EL (cell line): ENCODE measurements at places on chromosomes 1 and 21.

DNA sequence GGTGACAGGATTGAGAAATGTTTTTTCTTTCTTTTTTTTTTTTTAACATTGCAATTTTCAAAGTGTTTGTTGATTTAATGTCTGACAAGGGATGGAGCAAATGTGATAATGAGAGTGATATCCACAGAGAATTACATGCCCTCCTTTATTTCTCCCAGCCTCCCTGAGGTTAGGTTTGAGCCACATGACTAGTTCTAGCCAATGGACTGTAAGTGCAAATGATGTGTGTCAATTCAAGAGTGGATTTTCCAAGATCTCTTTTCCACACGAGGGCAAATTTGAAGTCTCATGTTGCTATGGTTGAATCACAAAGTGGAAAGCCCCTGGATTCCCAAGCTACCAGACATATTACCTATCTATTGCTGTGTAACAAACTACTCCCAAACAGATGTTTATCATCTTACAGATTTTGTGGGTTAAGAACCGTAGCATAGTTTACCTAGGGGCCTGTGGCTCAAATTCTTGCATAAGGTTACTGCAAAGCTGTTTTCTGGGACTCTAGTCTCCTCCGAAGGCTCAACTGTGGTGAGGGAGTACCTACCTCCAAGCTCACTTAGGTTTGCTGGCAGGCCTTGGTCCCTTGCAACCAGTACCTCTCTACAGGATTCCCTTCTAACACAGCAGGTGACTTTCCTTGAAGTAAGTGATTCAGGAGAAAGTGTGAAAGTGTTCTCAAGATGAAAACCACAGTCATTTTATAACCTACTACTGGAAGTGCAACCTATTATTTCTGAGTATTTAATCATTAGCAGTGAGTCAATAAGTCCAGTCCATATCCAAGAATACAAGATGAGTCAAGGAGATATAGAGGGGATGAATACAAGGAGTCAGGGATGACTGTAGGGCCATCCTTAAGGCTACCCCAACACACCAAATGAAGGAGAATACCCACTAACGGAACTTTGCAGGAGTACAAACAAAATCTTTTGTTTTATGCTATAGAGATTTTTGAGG is 533.6 kb downstream of the PTPRC start:
- DNase-seq, result peak; percentile 17

DNA sequence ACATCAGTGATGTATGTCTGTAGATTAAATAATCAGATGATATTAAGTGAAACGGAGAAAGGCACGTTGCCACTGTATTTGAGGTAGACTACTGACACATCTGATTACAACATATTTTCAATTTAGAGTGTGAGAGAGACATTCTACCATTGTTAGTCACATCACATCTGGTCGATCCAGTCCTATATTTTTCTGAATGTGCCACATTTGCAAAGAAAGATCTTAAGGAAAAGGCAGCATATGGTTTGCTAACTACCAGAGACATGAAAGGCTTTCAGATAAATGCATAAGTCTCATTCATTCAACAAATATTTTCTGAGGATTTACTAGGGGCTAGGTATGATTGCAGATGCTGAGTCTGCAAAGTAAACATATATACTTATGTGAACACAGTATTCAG is 114.3 kb upstream of the RUNX1 start:
- DNase-seq, result peak; percentile 58

DNA sequence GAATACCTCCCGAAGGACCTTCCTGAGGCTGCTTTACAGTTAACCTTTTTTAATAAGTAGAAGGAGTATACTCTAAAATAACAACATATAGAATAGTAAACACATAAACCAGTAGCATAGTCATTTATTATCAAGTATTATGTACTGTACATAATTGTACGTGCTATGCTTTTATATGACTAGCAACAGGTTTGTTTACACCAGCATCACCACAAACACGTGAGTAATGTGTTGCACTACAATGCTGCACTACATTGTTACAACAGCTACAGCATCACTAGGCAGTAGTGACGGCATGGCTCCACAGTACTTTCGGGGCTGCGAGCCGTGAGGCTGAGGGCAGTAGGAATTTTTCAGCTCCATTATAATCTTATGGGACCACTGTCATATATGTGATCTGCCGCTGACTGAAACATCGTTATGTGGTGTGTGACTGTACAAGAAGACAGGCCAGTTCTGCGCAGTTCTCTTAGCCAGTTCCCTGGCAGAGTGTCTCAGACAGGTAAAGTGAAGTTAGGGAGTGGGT is 82.8 kb upstream of the LRRC8D start:
- DNase-seq, result no peak

DNA sequence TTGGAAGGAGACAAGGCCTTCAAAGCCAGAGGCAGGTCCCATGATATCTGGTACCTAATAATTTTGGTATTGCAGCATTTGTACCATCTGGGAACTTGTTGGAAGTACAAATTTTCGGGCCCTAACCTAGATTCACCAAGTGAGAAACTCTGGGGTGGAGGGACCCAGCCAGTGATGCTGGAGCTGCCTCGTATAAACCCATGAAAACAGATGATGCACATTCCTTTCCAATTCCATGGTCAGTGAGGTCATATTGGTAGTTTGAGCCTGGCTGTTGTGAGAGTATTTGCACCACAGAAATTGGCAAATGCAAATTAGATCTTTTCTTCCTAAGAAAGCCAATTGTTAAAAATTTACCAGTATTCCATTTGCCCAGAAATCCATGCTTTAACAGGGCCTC is 269.6 kb upstream of the PLXNA2 start:
- peak; percentile 57 for DNase-seq

DNA sequence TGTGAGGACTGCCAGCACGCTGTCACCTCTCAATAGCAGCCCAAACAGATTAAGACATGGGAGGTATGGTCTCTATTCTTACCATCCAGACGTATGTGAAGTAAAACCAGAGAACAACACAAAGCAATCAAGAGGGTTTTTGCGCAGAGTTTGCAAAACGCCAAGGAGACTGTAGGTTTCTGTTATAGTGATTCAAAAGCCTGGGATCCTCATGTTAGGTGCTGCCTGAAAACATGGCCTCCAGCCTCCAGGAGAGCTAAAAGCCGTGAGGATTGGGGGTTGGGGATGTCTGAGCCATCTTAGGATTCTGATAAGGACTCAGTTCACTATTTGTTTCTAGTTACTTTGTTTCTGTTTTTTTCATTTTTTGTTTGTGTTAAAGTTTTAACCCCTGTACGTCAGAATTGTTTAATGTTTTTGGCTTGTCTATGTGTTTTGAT is 4.2 kb upstream of the CCT8 start:
- DNase-seq, result peak; percentile 66

DNA sequence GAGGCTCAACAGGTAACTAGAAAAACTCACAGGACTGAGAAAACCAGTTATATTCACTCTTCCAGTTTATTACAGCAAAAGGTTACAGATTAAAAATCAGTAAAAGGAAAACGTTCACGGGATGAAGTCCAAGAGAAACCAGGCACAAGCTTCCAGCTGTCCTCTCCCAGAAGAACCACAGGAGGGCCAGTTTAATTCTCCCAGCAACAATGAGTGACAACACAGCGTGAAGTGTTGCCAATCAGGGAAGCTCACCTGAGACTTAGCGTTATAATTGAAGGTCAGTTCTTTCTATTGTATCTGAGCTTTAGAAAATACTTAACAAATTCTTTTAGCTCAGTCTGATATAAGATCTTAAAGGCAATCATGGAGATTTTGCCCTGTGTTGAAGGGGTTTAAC is 65.2 kb upstream of the TNR start:
- DNase-seq, result no peak

DNA sequence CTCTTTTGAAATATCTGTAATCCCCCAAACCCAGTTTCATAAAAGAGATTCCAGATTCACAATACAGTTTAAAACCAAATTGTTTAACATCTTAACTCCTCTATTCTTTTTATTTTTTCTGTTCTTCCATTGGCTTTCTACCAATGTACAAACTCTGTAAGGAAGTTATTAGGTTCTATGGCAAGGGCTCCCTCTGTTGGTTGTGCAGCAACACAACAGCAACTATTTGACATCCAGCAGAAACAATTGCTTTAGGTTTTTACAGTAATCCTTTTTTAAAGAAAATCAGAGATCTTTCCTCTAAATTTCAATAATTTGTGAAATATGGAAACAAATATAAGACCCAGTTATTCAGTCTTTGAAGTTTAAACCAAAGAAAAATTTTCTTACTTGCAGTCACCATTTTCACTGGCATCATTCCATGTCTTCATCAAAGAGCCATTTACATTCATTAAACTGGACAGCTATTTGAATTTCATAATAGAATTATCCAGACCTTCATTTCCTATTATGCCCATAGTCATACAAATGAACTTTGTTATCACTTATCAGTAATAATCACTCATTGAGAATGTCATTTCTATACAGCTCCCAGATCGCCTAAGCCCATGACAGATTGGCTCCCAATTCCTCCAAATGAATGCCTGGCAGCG is 46.5 kb upstream of the RNF11 start:
- DNase-seq, result peak; percentile 68

- DNase-seq, result peak; percentile 31
These were observed 3.5 kb upstream of the TTC22 start for GRCh38 chr1:54804471-54805132.

- DNase-seq, result no peak
These were observed 19.0 kb downstream of the SDC3 start for GRCh38 chr1:30889511-30889910.

GRCh38 chr1:10498231-10498630 is 23.5 kb downstream of the PEX14 start:
- DNase-seq, result no peak

DNA sequence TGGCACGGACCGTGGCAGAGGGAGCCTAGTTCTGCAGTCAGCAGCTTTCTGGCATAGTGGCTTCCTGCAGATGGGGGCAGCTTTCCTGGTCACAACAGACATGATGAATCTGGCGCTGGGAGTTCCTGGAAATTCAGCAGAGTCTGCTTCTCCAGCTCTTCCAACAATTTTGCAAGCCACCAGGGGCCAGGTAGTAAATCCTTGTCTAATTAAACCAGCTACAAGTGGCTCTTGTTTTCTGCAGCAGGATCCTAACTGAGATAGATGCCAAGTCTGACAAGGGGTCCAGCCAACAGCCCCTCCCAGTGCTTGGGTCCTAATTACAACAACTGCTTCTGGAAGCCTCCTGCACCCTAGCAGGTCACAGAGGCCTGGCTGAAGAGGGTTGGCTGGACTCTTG is 35.8 kb downstream of the TRIM62 start:
- no peak for DNase-seq

GRCh38 chr1:103387898-103388297 is 137.6 kb upstream of the RNPC3 start:
- DNase-seq, result peak; percentile 5

DNA sequence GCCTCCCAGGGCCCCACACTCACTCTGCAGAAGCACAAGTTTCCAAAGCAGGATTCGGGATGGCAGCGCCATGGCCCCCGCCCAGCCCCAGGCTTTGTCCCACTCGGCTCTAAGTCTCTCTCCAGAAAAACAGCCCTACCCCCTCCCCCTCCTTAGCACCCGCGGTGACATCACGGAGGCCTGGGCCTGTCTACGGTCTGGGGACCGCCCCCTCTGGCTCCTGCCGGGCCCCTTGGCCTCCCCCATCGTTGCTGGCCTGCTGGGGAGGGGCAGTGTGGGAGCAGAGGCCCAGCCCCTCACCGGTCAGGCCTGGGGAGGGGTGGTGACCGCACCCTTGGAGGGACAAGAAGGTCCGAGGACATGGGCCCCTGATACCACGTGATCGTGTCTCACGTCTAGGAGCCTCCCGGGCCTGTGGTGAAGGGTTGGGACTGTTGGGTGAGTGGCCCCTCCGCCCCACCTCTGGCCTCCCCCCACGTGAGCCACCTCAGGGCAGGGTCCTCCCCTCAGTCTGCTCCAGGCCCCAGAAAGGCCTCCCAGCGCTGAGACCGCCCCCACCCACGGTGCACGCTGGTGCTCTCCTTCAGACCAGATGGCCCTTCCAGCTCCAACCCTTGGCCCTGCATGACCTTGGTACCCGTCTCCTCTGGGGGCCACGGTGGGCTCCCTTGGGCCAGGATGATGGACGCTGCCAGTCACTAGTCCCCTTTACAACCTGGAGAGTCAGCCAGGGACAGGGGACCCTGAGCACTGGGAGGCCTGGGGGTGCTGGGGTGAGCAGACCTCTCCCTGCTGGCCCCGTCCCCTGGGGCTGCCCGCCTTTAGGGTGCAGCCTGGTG is at the start of gene MXRA8:
MXRA8 (minus strand) TSS at position 123 of the 839 bp plus-strand sequence; CDS start at position 72, 51 bp downstream.
- DNase-seq, result peak; percentile 89

GRCh38 chr1:111804776-111805175 is 49.1 kb downstream of the DDX20 start:
- no peak for DNase-seq

DNA sequence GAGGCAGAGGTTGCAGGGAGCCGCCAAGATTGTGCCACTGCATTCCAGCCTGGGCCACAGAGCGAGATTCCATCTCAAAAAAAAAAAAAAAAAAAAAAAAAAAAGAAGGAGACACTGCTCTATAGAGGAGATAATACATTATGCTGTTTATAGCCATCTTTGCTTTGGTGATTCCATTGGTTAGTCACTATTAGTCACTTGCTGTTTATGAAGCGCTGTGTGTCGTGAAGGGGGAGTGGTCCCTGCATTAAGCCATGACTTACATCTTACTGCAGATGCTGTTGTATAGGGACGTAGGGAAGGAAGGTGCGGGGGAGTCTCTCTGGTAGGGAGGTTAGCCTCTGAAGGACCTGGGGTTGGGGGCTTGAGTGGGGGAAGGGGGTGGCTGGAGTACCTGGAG is 48.3 kb downstream of the HUNK start:
- no peak for DNase-seq

DNA sequence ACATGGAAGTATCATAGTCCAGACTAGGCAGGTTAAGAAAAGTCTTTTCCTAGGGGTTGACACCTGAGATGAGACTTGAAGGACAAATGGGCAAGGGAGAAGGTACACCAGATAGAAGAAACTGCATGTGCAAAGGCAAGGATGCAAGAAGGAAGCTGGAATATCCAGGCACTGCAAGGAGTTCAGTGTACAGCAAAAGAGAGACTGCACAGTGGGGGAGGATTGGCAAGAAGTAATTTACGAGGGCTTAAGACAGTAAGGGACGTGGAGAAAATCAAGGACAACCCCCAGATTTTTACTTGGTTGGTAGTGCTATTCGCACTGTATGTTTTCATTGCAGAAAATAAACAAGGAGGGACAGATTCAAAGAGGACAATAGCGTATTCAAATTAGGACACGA is 58.5 kb downstream of the DNM3 start:
- no peak for DNase-seq

DNA sequence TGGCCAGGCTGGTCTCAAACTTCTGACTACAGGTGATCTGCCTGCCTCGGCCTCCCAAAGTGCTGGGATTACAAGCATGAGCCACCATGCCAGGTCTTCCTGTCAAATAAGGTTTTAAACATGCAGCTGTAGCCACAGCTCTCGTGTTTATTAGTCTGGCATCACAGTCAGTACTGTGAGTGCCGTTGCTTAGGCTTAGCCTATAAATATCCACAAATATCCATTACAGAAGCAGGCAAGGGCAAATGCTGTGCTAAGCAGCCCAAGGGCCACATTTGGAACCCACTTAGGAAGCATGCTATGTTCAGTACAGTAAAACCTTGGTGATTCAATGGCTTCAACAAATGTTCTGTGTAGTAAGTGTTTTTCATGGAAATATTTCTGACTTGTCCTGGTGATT is 75.9 kb downstream of the KIF1B start:
- no peak for DNase-seq

- DNase-seq, result peak; percentile 72
These were observed 3.1 kb downstream of the CCDC190 start for GRCh38 chr1:162857850-162858249.
